ENCODE measurements at places on chromosomes 1 and 21.

GRCh38 chr1:39384305-39384704, 107.1 kb upstream of the BMP8A start:
- no peak for DNase-seq

- no peak for DNase-seq
These were observed 7.7 kb upstream of the SYNJ1 start for GRCh38 chr21:32735524-32735923.

DNA sequence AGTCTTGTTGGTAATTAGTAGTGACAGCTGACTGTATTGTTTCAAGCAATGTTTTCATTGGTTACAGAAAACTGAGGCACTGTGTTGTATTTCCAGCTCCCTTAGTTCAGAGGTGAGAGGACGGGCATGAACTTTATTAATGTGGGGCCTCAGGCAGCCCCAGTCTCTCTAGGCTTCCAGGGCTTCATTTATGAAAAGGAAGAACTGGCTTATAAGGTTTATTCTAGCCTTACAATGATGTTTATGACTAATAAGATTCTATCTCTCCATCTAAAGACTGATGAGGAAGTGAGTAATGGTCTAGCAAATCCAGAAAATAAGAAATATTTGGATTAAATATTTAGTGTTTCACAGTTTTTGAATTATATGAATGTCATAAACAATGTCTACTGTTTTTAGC, 41.5 kb downstream of the CBS start:
- DNase-seq, result peak; percentile 20

DNA sequence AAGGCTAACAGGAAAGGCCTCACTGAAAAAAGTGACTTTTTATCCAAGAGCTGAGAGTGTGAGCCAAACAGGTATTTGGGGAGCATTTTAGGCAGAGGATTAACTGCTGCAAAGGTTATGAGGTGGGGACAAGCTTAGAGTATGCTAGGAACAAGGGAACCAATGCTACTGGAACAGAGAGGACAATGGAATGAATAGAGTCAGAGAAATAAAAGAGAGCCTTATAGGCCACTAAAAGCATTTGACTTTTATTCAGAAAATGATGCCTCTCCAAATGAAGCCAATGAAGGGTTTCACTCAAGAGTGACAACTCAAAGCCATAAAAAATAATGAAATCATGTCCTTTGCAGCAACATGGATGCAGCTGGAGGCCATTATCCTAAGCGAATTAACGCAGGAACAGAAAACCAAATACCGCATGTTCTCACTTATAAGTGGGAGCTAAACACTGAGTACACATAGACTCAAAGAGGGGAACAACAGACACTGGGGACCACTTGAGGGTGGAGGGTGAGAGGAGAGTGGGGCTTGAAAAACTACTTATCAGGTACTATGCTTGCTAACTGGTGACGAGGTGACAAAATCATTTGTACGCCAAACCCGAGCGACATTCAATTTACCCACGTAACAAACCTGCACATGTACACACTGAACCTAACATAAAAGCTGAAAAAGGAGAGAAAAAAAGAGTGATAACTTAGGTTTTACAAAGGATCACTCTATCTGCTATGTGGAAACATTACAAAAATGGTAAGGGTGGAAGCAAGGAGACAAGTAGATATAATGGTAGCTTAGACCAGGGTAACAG, 11.1 kb downstream of the PTP4A2 start:
- no peak for DNase-seq

- no peak for DNase-seq
These were observed 68.0 kb upstream of the AKT3 start for GRCh38 chr1:243917863-243918565.

DNA sequence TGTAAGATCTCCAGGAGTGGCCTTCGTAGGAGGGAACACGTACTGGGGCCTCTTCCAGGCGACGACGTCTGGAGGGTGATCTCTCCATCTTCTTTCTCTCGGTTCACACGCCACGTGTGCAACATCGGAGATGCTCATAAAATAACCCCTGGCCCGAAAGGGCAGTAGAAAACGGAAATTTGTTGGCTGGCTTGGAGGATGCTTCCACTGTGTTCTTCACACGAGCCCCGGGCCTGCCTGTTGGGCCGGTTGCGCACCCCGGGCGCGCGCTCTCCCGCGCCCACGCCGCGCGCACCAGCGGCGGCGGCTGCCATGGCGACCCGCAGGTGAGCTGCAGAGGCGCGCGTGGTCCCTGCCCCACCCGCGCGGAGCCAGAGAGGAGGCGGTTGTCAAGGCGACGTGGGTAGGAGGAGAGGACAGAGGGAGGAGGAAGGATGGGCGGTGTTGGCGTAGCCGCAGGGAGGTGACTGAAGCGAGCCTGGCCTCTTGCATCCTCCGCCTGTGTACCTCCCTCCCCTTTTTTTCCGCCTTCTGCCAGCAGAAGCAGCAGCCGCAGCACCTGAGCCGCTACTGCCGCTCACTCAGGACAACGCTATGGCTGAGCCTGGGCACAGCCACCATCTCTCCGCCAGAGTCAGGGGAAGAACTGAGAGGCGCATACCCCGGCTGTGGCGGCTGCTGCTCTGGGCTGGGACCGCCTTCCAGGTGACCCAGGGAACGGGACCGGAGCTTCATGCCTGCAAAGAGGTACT, at the start of gene ELAPOR1:
TSS of gene ELAPOR1 (plus strand) at position 526 of the 752 bp plus-strand sequence. CDS start at position 595, 69 bp downstream.
- DNase-seq, result no peak

GRCh38 chr1:193593147-193593885, 406.9 kb upstream of the B3GALT2 start:
- DNase-seq, result no peak

GRCh38 chr1:159012495-159012894, 2.8 kb downstream of the IFI16 start:
- DNase-seq, result peak; percentile 52

DNA sequence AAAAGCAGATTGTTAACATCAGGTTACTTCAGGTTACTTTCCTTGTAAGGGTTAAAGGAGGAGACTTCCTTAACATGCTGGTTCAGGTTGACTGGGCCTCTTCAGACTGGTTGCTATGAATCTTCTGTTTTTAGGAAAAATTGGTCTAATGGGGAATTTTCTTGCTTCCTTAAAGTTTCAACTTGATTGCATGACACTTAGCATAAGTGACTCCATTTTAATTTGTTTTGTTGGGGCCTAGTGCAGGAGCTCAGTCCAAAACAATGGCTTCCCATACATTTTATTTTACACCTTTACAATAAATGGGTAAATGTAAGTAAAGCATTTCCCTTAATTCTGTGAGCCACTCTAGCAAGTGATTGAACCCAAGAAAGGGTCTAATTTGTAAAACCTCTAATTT, 53.8 kb downstream of the SLC16A1 start:
- no peak for DNase-seq
